ENCODE measurements at places on chromosomes 12 and 14.
A peak's percentile ranks its signal among the peaks of the same experiment; 100 is the strongest.

GRCh38 chr14:81193924-81194633 is 26.7 kb downstream of the GTF2A1 start:
- no peak for DNase-seq

DNA sequence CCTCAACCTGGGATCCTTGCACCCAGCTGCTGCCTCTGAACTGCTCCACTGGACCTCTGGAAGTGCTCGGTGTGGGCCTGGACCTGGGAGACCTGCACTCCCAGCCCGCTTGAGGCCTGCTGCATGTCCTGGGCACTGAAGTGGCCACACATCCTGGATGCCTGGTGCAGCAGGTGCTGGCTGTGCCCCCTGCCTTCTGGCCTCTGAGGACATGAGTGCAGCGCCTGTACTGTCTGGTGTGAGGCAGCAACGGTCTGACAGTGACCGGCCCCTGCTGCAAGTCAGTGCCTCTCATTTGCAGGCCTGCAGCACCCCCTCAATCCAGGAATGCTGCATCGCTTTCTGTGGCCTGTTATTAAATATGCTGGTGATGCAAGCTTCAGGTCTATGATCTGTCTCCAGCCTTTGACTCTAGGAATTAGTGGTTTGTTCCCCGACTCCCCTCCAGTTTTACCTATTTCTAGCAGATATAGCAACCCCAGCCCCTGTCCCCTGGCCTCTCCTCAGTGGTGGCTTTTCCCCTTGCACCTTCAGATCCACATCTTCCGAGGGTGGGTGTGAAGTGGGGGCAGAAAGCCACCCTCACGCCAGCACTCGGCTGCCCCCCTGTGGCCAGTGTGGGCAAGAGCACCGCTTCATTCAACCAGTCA is 3.6 kb downstream of the SMIM41 start:
- DNase-seq: peak; percentile 15

DNA sequence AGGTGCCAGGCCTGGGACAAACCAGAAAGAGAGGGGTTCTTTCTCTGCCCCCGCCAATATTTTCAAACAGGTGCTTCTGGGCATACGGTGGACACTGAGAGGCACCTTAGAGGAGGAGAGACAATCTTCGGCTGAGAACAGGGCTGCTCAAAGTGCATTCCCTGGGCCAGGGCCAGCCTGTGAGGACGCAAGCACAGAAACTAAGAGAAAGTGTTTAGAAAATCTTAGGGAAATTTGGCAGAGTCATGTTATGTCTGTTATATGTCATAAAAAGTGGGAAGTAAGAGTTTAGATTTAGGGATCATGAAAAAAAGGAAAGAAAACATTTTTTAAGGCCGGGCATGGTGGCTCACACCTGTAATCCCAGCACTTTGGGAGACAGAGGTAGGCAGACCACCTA is 83.7 kb downstream of the VWF start:
- DNase-seq: no peak

DNA sequence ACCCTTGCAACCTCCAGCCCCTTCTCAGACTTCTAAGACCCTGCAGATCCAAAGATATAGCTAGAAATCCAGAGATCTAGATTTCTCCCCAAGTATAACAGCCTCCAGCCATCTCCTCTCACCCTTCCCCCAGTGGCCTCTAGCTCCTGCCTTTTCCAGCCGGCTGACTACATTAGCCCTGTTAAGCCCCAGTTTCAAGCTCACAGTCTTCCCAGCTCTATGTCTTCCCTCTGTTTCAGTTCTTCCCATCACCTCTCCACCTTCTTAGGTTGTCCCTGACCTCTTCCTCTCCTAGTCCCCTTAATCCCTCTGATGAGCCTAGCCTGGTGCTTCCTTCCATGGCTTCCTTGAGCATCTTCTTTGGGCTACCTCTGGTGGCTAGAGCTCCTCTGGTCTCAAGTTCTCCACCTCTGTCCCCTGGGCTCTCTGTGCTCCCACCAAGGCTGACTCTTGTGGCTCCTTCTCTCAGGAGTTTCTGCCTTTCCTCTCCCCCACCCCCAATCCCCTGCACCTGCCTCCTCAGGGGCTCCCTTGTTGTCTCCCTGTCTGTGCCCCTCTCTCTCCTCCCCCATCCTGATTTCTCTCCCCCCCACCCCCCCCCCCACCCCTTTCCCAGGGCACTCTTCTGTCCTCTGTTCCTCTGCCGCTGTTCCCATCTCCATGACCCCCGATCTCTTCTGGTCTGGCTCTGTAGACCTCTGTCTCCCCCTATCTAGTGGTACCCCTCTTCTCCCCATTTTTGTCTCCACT is 816 bp upstream of the GDF11 start:
- DNase-seq: no peak

DNA sequence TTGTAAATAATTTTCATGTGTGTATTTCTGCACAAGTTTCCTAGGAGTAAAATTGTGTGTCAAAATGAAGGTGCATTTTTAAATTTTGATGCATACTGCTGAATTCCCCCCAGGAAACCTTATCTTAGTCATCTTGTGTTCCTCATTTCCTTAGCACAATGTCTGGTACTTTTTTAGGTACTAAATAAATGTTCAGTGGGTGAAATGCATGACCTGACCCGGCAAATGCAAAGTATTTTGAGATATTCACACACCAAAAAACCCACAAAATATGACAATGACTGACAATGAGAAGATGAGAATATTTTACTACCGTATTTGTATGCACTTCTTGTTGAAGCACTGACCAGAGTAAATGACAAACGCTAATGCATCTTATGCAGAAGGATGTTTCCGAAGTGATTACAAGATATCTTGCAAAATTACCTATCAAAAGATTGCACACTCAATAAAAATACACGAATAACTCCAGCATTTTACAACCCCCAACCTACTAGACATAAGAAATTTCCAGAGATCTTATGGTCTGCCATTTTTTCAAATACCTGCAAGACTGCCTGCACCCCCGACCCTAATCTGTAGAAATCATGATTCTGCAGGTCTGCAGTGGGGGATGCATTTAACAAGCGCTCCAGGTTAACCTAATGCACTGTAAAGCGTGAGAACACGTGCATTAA is 895 bp upstream of the PRKAB1 start:
- DNase-seq: no peak

GRCh38 chr14:47208434-47208833 is 467.0 kb downstream of the MDGA2 start:
- DNase-seq: no peak

DNA sequence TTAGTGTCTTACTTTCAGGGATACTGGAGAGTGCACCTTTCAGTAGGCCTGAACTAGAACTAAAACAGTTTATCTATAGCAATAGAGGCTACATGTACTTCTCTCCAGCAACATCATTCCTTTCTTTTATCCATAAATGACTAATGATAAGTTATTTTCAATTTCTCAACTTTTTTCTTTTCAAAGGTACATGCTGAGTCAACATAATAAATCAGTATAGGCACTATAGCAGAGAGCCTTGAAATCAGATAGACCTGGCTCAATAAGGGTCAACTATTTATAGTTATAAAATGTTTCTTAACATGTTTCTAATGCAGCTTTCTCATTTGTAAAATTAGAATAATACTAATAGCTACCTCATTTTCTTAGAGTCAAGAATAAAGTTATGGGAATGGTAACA is 5.6 kb downstream of the IL22 start:
- DNase-seq: no peak

DNA sequence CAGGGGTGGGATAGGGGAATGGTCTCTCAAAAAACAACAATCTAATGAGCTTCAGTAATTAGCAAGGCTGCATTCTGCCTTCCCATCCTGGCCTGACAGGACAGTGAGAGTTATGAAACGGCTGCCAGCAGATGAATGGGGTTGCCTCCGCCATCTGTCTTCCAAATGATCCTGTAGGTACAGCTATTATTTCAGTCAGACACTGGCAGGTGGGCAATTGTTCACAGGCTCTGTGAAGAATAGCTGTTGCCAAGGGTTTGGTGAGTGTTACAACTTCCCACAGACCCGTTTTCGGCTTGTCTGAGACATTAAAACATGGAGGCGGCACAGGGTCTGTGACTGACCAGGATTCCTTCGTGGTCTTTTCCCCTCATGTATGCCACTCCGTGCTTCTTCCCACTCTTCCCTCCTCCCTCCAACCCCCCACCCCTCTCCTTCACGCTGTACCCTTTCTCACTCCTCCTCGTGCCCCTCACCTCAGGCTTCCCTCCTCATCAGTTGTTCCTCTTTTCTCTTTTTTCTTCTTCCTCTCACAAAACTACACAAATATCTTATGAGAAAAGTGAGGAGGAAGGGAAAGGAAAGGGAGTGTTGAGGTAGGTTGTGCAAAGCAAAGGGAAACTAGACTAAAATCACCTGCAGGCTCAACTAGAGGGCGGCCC is 160.8 kb upstream of the GZMB start:
- no peak for DNase-seq

- no peak for DNase-seq
Measured at GRCh38 chr12:50232771-50233209, 50.5 kb downstream of the LIMA1 start.

DNA sequence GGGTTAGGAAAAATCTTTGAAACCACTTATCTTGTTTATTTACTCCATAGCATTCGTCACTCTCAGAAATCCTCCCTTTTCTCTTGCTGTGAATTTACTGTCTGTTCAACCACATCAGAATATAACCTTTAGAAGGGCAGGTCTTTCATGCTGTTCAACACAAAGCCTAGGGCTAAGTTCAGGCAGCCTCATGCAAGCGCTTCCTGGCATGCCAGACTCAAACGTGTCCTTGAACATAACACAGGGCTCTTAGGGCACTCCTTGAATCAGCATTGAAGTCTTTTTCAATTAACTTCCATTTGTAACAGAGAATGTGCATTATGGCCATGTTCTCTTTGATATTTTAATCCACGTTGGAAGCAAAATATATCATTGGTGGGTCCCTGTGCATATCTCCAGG is 377.7 kb downstream of the GLT1D1 start:
- no peak for DNase-seq

- no peak for DNase-seq
Measured at GRCh38 chr12:42260518-42260917, 22.5 kb upstream of the YAF2 start.

- DNase-seq: no peak
Measured at GRCh38 chr14:98160901-98161300, 1111.1 kb downstream of the BCL11B start.

DNA sequence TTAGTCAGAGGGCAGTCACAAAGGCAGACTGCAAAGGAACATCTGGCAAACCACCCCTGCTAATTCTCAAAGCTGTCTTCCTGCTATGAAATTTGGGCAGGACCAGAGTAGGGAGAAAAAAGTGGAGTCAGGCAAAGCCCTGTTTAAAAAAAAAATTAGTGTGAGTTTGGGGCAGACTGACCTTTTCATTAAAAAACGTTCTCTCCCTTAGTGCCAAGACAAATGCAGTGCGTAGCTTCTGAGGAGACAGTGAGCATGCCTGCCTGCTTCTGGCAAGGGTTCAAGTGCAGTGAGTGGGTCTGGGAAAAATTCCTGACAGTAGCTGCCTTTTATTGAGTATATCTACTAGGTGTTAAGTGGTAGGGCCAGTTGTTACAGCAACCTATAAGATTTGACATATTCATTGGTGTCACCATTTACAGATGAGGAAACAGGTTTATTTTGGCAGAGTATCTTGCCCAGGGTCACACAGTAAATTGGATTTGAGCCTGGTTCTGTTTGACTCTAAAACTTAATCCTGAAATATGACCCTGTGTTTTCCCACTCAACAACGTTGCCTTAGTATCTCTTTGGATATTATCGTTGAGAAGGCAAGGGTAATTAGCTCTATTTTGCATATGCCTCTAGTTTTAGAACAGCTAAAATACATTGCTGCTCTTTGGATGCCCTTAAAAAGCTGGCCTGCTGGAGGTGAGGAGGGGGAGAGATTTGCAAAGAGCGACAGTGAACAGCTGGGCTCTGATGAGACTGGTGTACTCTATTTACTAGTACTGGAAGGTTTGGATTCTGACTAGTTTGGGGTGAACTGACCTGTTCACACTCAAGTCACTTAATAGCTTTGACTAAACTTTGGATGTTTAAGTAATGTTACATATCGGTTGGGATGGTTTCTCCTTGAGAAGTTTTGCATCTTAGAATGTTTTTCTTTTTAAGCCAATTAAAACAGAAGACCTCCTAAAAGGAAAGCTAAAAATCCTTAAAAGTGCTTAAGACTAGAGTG is 72.8 kb downstream of the PAPOLA start:
- no peak for DNase-seq

DNA sequence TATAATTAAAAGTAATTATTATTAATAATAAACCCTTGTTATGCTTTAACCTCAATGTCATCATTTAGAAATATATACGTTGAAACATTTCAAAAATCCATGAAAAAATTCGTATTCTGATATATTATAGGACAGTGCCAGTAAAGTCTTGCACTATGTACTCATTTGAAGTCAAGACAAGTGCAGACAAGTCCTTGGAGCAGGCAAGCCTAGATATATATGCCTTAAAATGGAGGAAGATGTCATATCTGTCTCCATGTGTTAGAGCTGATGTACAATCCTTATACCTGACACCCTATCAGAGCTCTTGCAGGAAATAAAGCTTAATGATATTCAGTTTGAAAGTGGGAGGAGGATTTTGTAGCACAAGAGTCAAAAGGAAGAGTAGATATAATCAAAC is 310.4 kb downstream of the KCNH5 start:
- no peak for DNase-seq

DNA sequence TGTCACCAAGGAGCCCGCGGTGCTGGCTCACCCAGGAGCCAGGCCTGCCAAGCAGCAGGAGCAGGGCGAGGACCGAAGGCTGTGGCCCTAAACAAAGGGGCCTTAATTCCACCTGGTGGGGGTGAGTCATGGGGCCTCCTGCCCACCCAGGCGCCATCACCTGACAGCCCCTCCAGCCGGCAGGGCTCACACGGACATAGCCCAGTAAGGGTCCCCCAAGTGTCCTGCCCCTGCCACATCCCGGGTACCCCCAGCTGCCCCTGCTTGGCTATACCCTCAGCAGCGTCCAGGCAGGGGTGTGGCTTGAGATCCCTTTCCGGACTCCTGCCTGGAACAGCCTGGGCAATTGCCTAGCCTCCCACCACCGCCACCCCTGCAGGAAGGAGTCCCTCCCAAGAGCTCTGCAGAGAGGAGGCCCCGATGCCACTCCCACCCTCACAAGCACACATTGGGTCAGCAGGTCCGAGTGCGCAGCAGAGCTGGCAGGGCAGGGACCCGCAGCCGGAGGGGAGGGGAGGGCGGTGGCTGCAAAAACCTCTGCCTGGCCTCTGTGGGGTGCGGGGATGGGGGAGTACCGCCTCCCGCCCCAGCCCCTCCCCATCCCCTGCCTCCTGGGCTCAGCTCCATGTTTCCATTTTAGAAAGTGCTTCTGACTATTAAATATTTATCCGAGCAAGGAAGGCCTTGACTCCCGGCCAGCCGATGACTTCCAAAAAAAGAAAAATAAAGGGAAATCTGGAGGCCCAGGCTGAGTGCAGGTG is 4.6 kb downstream of the AHNAK2 start:
- DNase-seq: no peak

All from C1 segment of cervical spinal cord (tissue), 14 donors.